NCI-H187 treated with DMSO at 0.1 percent for 48 hours (cell line): ENCODE measurements at places on chromosomes 5 and 9.

- DNase-seq: no peak
Measured at GRCh38 chr9:34689116-34689470, 2.0 kb downstream of the CCL19 start.

DNA sequence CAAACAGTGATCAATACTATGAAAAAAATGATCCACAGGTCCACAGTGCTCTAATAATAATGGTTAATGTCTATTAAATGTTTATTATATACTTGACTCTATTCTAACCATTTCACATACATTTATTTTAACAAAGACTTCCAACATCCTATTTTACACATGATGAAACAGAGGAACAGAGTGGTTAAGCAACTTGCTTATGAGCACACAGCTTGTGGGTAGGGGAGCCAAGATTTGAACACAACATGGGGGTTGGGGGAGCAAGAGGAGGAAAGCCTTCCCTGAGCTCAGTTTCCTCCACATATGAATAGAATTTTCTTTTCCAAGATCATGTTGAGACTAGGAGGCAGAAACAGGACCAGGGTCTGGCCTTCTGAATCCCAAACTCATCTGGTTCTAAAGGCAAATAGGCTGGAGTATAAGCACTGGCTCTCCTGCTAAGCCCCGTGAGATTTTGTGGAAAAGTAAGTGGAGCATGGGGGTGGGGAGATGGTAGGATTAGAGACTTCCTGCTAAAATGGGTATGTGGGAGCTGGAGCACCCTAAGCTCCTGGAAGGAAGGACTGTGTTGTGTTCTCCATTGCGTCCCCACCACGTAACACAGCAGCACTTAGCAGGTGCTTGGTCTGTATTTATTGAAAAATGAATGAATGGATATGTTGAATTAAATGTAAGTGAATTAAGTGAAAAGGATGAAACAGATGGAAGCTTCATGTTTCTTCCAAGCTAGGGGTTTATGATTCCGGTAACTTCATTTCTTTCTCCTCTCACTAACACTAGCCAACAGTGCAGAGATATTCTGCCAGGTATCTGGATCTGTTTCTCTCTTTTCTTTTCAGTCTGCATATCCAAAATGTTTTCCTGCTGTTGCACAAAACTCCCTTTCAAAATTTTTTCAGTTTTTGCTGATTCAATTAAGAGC, 26.9 kb upstream of the GALNT10 start:
- DNase-seq: no peak

DNA sequence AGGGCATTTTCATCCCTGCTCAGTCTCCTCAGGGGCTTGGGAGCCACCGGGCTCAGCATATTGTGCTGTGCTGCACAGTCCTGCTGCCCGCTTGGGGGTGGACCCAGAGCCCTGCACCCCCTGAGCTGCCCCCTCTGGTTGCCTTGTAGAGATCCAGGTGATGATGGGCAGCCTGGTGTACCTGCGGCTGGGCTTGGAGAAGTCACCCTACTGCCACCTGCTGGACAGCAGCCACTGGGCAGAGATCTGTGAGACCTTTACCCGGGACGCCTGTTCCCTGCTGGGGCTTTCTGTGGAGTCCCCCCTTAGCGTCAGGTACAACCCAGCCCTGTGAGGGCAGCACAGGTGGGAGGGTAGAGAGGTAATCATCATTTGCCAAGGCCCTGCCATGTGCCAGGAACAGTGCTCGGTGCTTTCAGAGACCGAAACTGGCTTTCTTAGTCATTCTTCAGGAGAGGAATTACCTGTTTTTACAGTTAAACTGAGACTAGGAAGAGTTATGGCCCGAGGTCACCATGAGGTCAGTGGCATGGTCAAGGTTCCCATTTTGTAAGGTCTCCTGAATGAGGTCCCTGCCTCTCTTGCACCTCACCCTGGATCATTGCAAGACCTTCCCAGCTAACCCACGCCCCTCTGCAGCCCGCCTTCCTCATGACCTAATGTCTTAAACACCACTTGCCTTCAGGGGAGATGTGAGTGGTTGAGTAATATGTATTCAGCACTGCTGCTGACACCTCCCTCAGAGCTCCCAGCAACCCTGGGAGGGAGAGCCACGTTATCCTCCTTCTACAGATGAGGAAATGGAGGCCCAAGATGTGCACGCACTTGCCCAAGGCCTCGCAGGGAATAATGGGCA, 7.5 kb downstream of the NHP2 start:
- DNase-seq: no peak

DNA sequence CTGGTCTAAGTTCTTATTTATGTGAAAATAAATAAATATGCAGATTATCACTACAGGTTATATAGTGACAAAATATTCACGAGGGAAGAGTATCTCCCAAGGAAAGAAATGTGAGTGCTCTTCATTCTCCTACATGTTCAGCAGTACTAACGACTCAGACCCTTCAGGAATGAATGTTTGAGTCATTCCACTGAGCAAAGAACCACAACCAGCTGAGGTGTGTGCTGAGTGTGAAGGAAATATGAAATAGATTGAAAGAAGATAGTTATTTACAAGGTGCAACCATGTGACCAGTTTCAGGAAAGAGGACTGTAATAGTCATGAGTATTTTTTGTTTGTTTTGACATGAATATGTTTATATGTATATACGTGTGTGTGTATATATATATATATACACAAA, 228.7 kb downstream of the TUSC1 start:
- no peak for DNase-seq

DNA sequence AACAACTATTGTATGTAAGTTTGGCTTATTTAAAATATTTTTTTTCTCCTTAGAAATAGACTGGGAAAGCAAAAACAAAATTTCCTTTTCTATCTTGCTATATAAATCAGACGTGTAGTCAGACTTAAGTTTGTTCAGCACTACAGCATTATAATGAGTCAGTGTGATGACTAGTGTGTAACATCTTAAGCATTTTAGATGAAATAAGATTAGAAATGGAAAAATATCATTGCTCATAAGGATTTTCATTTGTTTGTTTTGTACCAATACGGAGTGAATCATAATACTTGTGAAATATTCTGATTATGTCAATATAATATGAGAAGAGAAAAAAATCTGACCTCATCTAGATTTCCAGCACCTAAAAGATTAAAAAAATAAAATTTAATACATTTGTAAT, 64.7 kb upstream of the RICTOR start:
- DNase-seq: no peak

- DNase-seq: no peak
Measured at GRCh38 chr9:136798708-136799078, 2.6 kb downstream of the CCDC183 start.

- DNase-seq: no peak
Measured at GRCh38 chr9:122742003-122742402, at the start of gene OR1L6. Gene OR1L6, plus strand, starts transcription at chr9:122742303. Its CDS starts 7,545 bp downstream, at chr9:122749848.

- DNase-seq: no peak
Measured at GRCh38 chr9:19379697-19380046, 364 bp downstream of the RPS6 start.

GRCh38 chr9:132802121-132802795, 75.8 kb downstream of the AK8 start:
- DNase-seq: no peak

- no peak for DNase-seq
Measured at GRCh38 chr5:167783145-167783817, 508.2 kb upstream of the WWC1 start.

DNA sequence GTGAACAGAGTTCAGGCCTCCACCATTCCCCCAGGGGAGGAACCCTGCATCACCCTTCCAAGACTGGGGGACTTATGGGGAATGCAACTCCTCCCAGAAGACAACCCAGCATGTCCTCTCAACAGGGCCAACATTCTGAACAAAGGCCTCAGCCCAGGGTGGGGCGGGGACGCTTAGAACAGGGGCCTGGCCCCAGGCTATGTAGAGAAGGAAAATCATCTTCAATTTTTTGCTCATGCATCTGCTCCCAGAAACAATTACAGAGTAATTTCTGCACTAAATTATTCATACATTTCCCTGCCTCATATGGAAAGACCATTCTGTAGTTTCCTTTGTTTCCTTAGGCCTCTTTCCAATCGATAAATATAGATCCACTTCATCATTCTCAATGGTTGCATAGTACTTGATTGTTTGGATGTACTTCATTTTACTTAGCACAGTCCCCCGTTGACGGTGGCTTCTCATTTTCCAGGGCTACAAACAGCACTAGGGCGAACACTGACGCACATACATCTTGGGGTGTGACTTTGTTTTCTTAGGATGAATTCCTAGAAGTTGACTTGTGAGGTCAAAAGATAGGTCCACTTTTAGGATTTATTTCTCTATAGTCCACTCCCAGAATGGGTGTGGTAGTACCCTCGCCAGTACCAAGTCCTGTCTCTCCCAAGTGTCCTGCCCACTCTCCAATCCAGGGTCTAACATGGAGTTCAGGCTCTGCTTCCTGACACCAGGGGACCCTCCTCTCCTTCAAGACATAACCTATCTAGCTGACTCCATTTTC, 27.2 kb upstream of the SMU1 start:
- no peak for DNase-seq
